Liver (tissue), 10 donors: ENCODE measurements at places on chromosomes 12 and 14. TPM values are rescaled to one million over a fixed set of nuclear protein-coding genes. Genes with fewer than 3 reads are reported as not detected.

Gene GPD1
- total RNA-seq: 12.0 TPM

Gene YARS2
- total RNA-seq: 16.4 TPM

GRCh38 chr12:104167519-104168458, 29.8 kb upstream of the NFYB start:
- DNase-seq: no peak

- no peak for DNase-seq
Measured at GRCh38 chr12:45235087-45236025, 19.5 kb downstream of the ANO6 start.

- peak; percentile 41 for DNase-seq
Measured at GRCh38 chr12:19131025-19131444, 1.5 kb downstream of the PLEKHA5 start.

GRCh38 chr12:38056701-38057689, 259.6 kb upstream of the ALG10B start:
- DNase-seq: no peak

GRCh38 chr14:72882047-72882446, 11.9 kb downstream of the DPF3 start:
- DNase-seq: no peak

DNA sequence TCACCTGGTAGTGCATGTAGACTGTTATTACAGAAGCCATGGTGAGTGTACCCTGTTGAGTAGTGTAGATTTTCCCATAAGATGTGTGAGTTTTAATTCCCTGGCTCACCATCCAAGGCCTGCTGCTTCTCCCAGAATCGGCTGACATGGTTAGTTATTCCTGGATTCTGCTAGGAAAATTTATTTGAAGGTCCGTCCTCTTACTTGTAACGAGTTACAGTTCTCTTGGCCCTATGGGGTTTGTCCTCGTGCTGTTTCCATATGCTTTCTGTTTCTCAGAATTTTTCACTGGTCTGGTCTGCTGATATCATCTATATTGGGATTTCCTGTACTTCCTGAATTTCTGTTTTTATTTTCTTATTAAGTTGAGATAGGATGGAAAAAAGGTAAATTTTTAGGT, 423.3 kb upstream of the RGS6 start:
- DNase-seq: no peak

DNA sequence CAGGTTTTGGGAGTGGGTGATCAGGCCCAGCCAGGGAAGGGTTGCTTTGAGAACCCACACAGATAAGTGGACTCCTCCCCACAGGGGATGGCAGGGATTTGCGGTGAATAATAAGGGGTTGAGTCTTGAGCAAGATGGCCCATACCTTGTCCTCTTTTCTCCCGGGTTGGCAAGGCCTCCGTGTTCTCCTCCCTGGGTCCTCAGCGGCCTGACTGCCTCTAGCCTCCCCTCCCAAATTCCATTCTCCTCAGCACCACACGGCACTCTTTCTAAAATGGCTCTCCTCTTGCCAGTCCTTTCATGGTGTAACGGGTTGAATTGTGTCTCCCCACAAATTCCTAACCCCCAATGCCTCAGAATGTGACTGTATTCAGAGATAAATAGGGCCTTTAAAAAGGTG, 70.0 kb downstream of the CHST11 start:
- DNase-seq: no peak

GRCh38 chr14:90111895-90112534, 50.2 kb downstream of the KCNK13 start:
- DNase-seq: no peak

DNA sequence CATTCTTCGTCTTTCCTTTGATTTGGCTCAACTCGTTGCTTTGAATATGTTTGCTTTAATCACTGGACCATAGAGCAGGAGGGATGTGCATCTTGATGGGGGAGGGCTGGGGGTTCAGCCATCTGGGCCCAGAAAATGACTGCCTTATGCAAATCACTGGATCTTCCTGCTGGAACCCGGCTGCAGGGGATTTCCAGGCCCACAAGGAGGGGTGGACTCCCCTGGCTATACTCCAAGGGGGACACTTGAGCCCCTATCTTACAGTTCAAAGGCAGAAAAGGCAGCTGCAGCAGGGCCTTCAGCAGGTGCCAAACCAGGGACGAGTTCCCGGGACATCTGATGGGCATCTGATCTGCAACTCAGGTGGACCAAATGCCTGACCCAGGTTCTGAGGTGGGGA, 122.5 kb downstream of the DICER1 start:
- DNase-seq: peak; percentile 16

DNA sequence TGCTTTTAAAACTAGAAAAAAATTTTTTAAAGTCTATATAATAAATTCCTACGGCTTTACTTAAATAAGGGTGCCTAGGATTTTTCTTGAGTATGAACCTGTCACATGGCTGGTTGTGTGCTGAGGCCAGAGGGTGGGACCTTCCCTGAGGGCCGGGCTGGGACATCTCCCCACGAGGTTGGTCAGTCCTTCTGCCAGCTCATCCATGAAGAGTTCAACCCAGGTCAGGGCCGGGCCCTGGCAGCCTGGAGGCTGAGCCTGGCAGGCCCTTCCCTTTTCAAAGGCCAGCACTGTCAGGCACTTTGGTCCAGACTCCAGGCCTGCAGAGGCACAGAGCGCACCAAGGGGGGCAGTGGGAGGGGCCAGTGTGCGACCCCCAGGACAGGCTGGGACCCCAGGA, 31.7 kb downstream of the TNFAIP2 start:
- DNase-seq: no peak

GRCh38 chr12:38607295-38607694, 290.7 kb downstream of the ALG10B start:
- DNase-seq: no peak
